ENCODE measurements at places on chromosomes 1 and 21.

DNA sequence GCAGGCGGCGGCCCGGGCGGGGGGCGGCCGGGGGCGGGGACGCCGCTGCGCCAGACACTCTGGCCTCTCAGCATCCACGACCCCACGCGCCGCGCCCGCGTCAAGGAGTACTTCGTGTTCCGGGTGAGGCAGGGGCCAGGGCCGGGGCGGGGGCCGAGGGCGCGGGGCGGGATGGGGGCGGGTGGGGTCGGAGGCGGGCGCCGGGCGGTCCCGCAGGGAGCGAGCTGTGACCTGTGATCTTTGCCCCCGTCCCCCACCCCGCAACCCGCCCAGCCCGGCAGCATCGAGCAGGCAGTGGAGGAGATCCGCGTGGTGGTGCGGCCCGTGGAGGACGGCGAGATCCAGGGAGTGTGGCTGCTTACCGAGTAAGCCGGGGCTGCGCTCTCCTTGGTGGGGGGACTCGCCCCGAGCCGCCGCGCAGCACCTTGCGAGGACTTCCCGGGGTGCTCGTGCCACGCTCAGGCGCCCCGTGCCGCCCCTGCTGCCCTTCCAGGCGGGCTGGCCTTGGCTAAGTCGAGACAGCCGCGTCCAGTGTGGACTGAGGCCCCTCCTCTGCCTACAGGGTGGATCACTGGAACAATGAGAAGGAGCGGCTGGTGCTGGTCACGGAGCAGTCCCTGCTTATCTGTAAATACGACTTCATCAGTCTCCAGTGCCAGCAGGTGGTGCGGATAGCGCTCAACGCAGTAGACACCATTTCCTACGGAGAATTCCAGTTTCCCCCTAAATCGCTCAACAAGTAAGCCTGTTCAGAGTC, 514 bp downstream of the TPRG1L start:
- DNase-seq, result peak; percentile 38

DNA sequence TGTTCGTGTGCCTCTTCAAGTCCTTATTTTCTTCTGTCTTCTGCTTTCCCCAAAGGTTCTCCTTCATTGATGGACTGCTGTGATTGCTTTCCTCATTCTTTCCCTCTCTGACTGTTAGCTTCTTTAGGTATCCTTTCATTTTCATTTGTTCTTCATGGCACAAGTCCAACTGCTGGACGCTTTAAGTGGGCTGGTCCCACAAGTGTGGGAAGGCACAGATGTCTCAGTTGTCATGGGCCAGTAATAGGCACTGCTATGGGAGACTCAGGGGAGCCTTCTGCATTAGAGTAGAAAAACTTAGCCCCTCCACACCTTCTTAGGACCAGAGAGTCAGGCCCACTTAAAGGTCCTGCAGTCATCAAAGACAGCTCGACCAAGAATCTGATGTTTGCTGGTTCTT, 122.3 kb upstream of the C1orf105 start:
- DNase-seq, result no peak

- peak; percentile 61 for DNase-seq
These were observed 39.1 kb downstream of the TYW3 start for GRCh38 chr1:74771913-74772515.

DNA sequence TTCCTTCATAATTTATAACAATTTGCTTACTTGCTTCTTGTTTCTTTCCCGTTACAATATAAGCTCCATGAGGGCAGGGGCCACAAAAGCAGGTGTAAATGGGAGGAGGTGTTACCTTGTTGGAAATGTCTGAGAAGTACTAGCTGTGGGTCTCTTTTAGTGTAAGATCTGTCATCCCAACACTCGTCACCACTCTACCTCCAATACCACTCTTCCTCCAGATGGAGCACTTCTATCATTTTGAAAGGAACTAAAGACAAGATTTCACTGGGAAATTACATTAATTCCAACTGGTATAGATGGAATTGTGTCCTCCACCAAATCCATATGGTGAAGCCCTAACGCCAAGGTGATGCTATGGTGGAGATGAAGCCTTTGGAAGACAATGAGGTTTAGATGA, 53.0 kb upstream of the CPLANE2 start:
- no peak for DNase-seq

DNA sequence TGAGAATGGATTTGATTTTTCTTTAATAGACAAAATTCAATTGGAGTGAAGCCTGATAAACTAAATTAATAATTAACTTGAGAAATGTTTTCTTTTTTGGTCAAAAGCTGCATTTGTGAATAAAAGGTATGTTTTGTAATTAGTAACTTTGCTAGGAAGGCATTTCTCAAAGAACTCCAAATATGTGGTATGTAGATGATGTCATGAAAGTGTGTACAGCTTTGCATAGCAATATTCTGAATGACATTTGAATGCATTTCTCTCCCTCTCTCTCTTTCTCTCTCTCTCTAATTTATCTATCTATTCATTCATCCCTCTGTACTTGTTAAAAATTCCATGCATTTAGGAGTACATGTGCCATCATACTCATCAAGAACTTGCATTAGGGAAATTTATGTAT, 109.1 kb upstream of the ADAMTS5 start:
- no peak for DNase-seq

GRCh38 chr1:116879478-116880133, 30.1 kb upstream of the PTGFRN start:
- DNase-seq, result no peak

DNA sequence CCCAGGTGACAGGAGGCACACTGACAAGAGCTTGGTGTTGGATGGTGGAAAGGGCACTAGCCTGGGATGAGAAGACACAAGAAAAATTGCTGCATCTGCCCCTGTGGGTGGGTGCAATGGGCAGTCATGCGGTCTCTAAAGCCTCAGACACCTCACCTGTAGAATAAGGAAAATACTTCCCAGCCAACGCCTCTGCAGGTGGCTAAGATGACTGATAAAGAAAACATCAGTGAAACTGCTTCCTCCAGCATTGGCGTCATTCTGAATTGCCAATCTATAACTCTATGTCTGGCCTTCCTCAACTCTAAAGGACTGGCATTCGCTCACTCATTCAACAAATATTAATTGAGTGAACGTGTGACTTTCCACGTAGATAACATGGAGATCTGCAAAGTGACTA, 100.4 kb upstream of the F3 start:
- DNase-seq, result no peak

DNA sequence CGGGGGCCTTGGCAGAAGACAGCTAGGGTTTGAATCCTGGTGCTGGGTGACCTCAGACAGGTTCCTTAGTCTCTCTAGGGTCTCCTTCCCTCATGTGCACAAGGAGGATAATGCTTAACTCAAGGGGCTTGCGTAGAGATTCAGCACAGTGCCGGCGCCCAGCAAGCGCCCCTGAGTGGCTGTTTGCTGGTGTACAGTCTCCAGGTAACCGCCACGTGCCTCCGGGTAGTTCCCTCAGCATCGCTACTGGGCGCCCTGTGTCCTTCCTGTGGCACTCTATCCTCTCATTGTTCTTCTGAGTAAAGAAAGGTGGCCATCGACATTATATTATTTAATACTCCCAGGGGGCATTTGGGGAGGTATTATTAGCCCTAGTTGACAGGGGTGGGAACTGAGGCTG, 80.9 kb downstream of the NENF start:
- DNase-seq, result no peak

DNA sequence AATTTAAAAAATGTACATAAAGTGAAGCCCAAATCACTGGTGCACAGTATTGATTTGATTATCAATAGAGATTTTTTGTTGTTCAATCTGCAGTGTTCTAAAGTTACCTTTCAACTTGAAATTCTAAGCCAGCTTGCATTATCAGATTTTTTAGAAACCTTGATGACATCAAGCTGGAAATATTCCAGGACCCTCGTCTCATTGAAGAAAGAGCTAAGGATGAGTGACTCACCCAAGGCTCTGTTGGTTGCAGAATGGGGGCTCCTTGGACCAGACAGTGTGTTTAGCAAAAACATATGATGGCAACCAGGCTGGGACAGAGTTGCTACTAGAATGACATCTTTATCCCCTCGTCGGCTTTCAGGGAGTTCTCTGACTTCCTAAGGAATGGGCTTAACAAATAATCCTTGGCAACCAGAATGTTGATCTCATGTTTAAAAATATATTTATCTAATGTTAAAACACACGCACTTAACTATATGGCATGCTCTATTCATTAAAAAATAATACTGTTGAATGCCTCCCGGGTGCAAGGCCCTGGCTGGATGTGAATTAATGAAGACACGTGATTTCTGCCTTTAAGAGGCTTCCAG, 79.7 kb downstream of the RUNX3 start:
- no peak for DNase-seq

- DNase-seq, result no peak
These were observed 154.4 kb upstream of the KLHDC7A start for GRCh38 chr1:18326211-18326897.

DNA sequence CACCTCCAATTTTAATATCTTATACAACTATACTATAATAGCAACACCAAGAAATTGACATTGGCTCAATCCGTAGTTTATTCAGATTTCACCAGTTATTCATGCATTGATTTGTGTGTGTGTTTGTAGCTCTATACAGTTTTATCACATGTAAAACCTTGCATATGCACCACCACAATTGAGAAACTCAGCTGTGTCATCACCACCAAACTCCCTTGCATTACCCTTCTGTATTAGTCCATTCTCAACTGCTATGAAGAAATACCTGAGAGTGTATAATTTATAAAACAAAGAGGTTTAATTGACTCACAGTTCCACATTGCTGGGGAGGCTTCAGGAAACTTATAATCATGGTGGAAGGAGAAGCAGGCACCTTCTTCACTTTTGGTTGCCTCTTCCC, 162.1 kb downstream of the PATJ start:
- DNase-seq, result no peak

- no peak for DNase-seq
These were observed 23.3 kb downstream of the COLGALT2 start for GRCh38 chr1:184014271-184014670.

DNA sequence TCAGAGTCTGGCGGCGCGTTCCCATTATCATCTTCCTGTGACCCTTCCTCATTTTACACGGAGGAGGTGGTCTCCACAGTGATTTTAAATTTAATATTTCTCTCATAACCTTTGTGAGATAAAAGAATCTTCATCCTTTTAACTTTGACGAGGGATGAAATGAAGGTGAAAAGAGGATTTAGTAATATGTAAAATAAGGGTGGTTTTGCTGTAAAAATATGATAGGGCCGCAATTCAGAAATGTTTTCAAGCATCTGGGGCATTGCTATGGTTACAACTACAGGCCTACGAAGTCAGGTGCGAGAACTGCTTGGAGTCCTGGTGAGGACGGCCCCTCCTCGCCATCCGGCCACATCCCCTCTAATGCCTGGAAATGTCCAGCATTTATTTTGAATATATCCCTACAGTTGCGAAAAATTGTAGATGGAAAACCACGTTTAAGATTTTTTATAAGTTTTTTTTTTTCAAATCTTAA, 422 bp upstream of the RSBN1 start:
- DNase-seq, result no peak

Data from KBM-7 (cell line).